ENCODE measurements at places on chromosomes 2 and 18. TPM values are rescaled to one million over a fixed set of nuclear protein-coding genes. Genes with fewer than 3 reads are reported as not detected.

SCYGR2 gene
- not detected for total RNA-seq

DNA sequence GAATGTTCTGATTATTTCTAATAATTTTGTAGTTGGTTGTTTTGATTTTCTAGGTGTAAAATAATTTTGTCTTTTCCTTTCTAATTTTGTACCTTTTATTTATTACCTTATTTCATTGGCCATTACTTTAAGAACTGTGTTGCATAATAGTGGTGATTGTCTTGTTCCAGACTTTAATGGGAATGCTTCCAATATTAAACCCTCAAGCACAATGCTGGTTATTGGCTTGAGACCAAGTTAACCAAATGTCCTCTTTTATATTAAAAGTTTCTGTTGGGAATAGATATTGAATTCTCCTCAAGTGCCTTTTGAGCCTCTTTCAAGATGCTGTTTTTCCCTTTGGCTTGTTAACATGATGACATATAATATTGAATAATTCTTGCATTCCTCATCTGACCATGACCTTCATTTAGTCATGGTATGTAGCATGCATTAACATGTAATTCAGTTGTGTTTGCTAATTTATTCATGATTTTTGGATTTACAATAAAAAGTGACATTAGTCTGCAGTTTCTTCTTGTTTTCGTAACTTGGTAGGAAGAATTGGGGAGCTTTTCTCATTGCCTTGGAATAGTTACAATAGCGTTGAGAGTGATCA lies 141.7 kb downstream of the DIS3L2 start:
- H3K4me1 ChIP-seq, result no peaks in the 10 kb centered on the region
- H3K36me3 ChIP-seq, result no peaks in the 10 kb centered on the region
- H3K27me3 ChIP-seq, result no peaks in the 10 kb centered on the region

GRCh38 chr2:3597567-3597966 lies 2.7 kb downstream of the COLEC11 start:
- no peaks in the 10 kb centered on the region for H3K36me3 ChIP-seq
- H3K27me3 ChIP-seq, result no peaks in the 10 kb centered on the region
- DNase-seq, result no peak
- no peak overlapping the region for H3K27ac ChIP-seq

SLC23A3 gene
- 3.5 TPM for total RNA-seq

GRCh38 chr2:65605058-65605742 lies 172.8 kb upstream of the SPRED2 start:
- H3K27me3 ChIP-seq, result no peaks in the 10 kb centered on the region
- H3K36me3 ChIP-seq, result no peaks in the 10 kb centered on the region

DNA sequence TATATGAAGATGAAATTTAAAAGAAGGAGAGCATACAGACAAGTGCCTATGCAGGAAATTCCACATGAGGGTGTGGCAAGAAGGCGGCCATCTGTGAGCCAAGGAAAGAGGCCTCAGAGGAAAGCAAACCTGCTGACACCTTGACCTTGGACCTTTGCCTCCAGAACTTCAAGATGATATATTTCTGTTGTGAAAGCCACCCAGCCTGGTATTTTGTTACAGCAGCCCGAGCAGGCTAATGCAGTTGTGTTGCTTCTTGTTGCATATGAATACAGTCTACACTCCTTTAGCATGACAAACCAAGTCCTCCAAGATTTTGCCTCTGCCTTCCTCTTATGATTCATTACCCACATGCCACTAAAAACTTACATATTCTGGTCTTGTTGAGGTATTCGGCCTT lies 374.8 kb upstream of the TRIB2 start:
- H3K27me3 ChIP-seq, result no peaks in the 10 kb centered on the region
- no peak overlapping the region for H3K4me3 ChIP-seq
- H3K4me1 ChIP-seq, result no peaks in the 10 kb centered on the region
- no peaks in the 10 kb centered on the region for H3K36me3 ChIP-seq

ZRANB3 gene
- total RNA-seq, result 4.6 TPM

MOGAT1 gene
- not detected for total RNA-seq

DNA sequence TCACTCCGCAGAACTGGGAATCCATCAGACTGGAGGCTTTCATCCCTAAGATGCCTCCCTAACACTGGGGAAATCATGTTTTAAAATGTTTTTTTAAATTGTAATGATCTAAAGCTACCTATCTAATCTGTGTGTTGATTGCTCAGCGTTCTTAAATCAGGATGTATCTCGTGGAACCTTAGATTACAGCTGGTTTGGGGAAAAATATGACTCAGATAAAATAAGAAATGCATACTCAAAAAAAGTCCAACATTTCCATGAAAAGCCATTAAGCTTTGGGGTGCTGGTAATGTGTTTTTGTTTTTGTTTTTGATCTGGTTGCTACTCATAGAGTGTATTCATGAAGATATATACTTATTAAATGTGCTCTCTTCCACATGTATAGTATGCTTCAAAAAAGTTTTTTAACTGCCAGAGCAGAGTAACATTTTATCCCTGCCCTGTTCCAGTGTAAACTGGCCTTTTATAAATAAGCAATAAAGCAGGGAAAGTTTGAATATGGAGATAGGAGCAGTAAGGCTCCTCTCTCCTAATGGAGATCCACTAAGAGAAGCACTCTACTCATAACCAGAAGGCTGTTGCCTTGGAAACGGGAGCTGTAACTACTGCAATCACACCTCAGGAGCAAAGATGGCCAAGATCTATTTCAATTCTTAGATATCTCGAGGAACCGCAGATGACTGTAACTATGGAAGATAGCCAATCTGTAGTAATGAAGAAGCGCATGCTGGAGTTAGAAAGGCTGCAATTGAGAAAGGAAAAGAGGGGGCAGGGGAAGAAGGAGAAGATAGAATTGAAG lies 41.6 kb downstream of the ANKRD44 start:
- H3K27ac ChIP-seq, result peak overlapping the region; percentile 40
- H3K4me1 ChIP-seq, result peaks cover 99% of the 10 kb centered on the region

DNA sequence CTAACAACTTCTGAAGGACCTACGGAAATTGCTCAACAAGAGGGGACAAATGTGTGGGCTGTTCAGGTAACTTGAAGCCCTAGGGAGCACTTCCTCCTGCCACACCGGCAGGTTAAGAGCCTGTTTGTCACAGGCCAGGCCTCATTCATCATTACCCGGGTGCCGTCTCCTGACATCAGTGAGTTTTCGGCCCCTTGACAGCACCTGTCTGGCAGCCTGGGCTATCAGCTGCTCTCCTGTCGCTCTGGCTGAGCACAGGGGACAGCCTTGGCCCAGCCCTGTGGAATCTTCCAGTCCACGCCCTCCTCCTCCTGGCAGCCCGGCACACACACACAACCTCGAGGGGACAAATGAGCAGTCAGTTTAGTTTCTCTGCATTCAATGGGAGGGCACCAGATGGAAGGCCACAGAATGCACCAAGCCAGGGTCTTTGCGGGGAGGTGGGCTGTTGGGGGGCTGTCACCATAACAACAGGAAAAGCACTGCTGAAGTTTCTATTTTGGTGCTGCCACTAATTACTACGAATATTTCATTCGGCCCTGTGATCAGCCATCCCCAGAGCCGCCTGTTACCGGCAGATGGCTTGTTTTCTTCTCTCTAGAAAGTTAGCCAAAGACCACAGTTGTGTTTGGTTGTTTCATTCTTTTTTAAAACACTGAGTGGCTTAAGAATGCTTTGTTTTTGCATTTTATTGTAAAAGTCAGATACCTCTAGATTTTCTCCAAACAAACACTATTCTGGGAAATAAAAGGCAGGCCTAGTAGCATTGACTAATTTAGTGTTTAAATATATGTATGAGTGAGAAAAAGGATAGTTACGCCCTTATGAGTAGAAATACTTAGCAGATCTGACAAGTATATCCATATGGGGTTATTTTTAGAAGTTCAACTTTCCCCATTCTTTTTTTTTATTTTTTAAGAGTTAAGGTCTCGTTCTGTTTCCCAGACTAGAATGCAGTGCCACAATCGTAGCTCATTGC lies 189.9 kb upstream of the NDUFV2 start:
- H3K27ac ChIP-seq, result peak overlapping the region; percentile 85
- H3K4me3 ChIP-seq, result no peak overlapping the region
- no peaks in the 10 kb centered on the region for H3K4me1 ChIP-seq

DNA sequence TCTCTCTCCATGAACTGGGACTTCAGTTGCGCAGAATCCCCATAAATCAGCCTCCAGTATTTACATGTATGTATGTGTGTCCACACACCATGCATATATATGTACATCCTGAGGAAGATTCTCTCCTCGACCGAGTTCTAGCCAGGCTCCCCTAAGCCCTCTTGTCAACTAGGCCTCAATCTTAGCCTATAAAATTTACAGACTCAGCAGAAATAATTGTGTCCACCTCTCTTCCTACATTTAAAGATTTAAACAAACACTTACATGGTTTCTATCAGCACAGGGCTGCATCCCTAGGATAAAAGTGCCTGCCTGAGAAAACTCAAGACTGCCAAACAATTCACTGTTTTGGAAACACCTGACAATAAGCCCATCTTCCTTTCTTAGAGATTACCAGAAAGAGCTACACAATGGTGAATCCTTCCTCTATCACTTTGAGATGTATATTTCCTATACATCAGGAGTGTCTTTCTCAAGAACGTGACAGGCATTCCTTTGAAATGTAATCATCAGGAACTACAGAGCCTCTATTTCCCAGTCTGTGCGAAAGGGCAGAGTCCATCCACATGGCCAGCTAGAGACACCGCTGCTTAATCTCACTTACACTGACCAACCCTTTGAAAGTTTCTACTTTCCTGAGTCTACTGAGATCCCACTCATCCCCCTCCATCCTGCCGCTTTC lies 39.5 kb downstream of the ZNF519 start:
- peaks cover 7% of the 10 kb centered on the region for H3K36me3 ChIP-seq
- no peaks in the 10 kb centered on the region for H3K4me1 ChIP-seq
- H3K27me3 ChIP-seq, result no peaks in the 10 kb centered on the region
- no peak overlapping the region for H3K4me3 ChIP-seq

GRCh38 chr2:53509831-53510388 lies 257.7 kb upstream of the CHAC2 start:
- H3K4me1 ChIP-seq, result no peaks in the 10 kb centered on the region
- H3K36me3 ChIP-seq, result no peaks in the 10 kb centered on the region
- H3K4me3 ChIP-seq, result no peak overlapping the region

DNA sequence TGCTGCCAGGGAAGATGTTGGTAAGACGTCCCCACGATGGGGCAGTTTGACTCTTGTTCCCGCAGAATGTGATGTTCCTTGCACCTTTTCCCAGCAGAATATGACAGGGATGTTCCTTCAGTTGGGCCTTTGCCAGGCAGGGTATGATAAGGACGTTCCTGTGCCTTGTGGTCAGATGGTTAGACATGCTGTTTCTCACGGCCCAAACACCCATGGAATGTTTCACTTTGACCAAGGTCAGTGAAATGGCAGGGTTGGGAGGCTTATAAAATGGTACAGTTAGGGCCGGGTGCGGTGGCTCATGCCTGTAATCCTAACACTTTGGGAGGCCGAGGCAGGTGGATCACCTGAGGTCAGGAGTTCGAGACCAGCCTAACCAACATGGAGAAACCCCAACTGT lies 40.3 kb upstream of the YPEL5 start:
- DNase-seq, result no peak
- no peak overlapping the region for H3K4me3 ChIP-seq
- H3K27me3 ChIP-seq, result no peaks in the 10 kb centered on the region
- no peaks in the 10 kb centered on the region for H3K4me1 ChIP-seq
- H3K27ac ChIP-seq, result no peak overlapping the region
- no peaks in the 10 kb centered on the region for H3K36me3 ChIP-seq

- H3K4me3 ChIP-seq, result peak overlapping the region; percentile 77
- H3K4me1 ChIP-seq, result peaks cover 68% of the 10 kb centered on the region
- no peaks in the 10 kb centered on the region for H3K36me3 ChIP-seq
- H3K27ac ChIP-seq, result peak overlapping the region; percentile 99
- H3K27me3 ChIP-seq, result no peaks in the 10 kb centered on the region
Measured at GRCh38 chr18:49486134-49486533, 900 bp downstream of the C18orf32 start.

GRCh38 chr2:97011977-97012569 lies 25.7 kb upstream of the FAM178B start:
- no peak overlapping the region for H3K27ac ChIP-seq
- H3K4me1 ChIP-seq, result no peaks in the 10 kb centered on the region
- H3K27me3 ChIP-seq, result peaks cover 26% of the 10 kb centered on the region
- H3K36me3 ChIP-seq, result no peaks in the 10 kb centered on the region

- peaks cover 39% of the 10 kb centered on the region for H3K27me3 ChIP-seq
- H3K4me3 ChIP-seq, result no peak overlapping the region
- DNase-seq, result no peak
Measured at GRCh38 chr2:118320658-118321057, 232.4 kb downstream of the INSIG2 start.

DNA sequence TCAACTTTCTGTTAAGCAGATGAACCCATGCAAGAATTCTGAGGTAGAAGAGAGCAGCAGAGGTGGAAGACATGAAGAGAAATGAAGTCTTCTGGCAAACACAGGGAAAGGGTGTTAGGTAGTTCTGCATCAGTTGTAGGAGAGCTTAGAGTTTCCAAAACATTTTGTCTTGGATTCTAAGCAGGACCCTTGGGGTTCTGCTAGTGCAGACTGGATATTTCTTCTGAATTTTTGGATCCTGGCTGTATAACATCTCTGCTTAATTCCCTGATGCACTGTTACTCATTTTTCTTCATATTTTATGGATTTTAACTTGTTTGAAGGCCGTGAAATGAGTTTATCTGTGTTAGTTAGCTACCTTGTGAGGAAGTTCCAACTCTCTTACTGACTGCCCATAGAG lies 208.7 kb upstream of the SLC35G4 start:
- no peaks in the 10 kb centered on the region for H3K27me3 ChIP-seq
- no peak overlapping the region for H3K4me3 ChIP-seq
- no peaks in the 10 kb centered on the region for H3K36me3 ChIP-seq
- no peak overlapping the region for H3K27ac ChIP-seq

ATAD2B gene
- total RNA-seq, result 37.7 TPM

SLC19A3 gene
- total RNA-seq, result 0.19 TPM

DNA sequence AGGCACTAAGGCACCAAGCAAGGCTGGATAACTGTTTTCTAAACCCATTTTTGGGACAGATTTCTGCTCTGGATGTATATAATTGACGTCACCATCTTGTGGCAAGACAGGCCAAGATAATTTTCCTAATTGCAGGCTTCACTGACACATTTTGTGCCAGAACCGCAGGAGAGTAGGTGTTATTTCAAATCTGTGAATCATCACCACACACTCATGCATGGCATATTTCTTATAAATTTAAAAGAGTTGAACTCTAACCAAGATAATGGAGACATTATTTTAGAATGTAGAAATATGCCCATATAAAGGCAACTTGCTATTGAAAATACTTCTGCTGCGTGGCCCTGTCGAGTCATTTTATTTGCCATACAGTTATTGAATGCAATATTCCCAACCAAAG lies 68.3 kb upstream of the ACYP2 start:
- DNase-seq, result no peak
- H3K4me3 ChIP-seq, result no peak overlapping the region
- no peaks in the 10 kb centered on the region for H3K27me3 ChIP-seq
- peaks cover 19% of the 10 kb centered on the region for H3K36me3 ChIP-seq
- no peak overlapping the region for H3K27ac ChIP-seq

Data from spleen (tissue), 13 donors.